Neural crest cell (in vitro differentiated cells): ENCODE measurements at places on chromosomes 1 and 21. TPM values are rescaled to one million over a fixed set of nuclear protein-coding genes. Genes with fewer than 3 reads are reported as not detected.

Gene B3GALT5
- total RNA-seq: 1.9 and 2.6 TPM in 2 replicates

Gene RPE65
- not detected in 2 replicates for total RNA-seq

Gene ITLN2
- 0.35 TPM in 1 of 2 replicates, not detected in the other for total RNA-seq

Gene ZYG11A
- total RNA-seq: 0.14 and 0.19 TPM in 2 replicates

DNA sequence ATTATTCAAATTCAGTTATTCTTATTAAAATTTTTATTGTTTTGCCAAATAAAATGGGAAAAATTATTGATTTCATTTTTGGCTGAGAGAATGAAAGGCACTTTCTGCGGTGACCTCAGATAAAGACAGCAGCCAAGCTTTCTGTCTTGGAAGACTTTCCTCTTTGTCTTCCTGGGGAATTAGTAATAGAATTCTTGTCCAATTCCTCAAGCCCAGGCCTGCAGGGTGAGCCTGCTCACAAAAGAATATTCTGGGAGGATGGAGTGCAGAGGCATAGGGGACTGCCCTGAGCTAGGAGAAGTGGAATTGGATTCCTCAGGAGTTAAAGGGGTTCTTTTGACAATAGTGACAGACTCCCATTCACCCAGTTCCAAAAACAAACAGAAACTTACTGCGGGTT, 614.5 kb upstream of the ADGRL2 start:
- DNase-seq: no peak

DNA sequence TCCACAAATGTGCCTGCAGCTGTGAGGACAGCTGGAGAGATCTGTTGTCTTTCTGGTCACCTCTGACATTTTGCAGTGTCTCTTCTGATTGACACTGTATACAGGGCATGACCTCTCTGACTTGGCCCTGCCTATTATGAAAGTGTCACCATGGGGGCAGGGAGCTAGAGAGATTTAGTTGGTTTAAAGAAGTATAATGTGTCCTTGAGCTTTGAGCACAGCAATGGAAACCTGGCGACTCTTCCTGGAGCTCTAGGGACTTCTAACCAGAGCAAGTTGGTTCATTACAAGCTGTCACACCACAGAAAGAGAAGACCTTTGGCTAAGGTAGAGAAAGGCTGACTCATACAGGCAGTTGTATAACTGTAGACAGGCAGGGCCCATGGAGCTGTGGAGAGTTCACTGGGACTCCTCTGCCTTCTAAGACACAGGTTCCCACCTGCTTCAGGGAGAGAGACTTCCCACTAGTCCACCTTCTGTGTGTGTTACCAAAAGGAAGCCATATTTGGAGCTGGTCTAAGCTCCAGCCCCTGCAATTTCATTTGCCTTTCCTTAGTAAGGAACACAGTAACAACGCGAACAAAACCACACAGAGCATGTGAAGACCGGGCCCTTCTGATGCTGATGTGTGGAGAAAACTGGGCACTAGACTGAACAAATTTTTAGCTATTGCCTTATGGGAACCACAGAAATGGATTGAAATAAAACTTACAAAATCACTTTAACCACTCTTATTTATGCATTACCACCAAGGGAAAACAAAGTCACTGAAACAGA, 90.5 kb upstream of the ADAR start:
- DNase-seq: no peak

DNA sequence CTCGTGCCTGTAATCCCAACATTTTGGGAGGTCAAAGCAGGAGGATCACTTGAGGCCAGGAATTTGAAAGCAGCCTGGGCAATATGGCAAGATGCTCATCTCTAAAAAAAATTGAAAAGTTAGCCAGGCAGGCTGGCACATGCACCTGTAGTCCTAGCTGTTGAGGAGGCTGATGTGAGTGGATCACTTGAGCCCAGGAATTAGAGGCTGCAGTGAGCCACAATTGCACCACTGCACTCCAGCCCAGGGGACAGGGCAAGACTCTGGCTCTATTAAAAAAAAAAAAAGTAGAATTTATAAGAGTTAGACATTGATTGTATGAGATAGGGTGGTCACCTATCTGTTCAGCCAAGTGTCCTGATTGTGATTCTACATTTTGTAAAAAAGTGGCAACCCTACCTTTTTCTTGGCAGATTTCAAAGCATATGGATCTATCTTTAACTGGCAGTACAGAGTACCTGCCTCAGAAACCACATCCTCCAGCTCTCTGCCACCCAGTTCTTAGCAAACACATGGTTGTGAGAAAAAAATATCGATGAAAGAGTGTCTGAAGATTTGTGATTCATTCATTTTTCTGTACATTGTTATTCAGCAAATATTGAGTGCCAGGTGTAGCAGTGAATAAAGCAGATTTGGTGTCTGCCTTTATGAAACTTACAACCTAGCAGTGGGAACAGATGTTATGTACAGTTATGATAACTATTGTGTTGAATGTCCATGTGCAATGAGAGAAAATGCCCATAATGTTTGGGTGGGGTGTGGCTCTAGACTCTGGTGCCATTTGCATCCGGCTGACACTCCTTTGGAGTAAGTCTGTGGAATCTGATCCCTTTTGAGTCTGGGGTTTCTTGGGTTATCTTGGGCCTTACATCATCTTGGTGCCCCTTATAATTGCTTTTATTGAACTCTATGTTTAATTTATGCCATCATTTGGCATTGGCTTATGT, 82.5 kb downstream of the ST3GAL3 start:
- DNase-seq: no peak

- no peak for DNase-seq
Measured at GRCh38 chr1:40679165-40679953, 12.1 kb upstream of the NFYC start.

GRCh38 chr1:214044438-214045214, 56.9 kb downstream of the PROX1 start:
- DNase-seq: no peak

GRCh38 chr1:185376840-185377635, 60.0 kb upstream of the IVNS1ABP start:
- DNase-seq: no peak

GRCh38 chr1:184359909-184360308, 26.9 kb upstream of the C1orf21 start:
- no peak for DNase-seq

DNA sequence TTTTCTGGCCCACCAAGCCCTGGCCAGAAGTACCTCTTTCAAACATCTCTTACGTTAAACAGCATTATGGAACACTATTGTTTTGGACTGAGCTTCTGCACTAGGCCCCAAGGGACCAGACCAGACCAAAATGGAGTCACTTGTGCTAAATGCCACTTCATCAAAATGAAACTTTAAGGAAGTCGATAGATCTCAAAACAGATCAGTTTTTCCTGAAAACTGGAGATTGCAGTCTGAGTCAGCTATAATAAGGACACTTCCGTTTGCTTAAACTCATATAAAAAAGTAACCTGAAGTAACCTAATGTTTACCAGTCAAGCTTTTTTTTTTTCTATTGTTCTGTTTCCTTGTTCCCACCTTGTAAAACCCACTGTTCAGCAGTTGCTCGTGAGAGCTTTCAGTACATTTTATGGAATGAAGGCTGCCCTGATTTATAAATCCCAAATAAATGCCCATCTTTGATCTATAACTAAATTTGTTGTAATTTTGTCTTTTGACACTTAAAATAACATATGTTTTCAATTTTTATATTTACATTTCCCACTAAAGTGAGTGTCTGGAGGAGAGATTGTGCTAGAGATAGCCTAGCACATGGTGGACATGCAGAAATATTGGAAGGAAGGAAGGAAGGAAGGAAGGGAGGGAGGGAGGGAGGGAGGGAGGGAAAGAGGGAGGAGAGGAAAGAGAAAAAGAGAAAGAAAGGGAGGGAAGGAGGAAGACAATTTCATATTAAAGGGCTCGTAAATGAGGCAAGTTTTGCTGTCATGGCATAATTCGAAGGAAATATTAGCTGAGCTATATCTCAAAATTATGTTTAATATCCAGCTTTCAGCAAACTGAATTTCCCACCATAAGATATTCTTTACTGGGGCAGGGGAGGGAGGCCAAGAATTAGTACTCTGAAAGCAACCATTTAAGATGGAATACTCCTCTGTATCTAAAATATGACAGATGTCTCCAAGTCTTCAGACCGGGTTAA, 77.0 kb upstream of the CXADR start:
- no peak for DNase-seq

DNA sequence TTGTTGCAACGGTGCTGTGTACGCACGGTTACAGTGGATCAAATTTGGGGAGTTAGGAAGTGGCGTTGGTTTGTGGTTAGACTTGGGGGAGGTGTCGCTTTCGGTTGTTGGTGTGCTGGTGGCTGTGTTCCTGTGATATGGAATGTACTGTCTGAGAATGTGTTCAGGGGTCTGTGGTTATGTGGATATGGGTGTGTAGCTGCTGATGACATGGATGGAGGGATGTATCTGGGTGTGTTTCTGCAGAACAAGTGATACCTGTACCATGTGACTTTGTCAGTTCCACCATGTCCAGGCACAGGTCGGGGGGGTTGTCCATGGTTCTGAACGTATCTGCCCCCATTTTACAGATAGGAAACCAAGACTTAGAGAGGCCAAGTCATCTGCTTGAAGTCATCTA, 22.7 kb downstream of the PAX7 start:
- DNase-seq: no peak

- DNase-seq: no peak
Measured at GRCh38 chr1:42214447-42214871, 49.9 kb upstream of the GUCA2A start.
